Substantia nigra (tissue), 51 donors: ENCODE measurements at places on chromosomes 2 and 18.

GRCh38 chr18:70373042-70373519 is 84.2 kb downstream of the SOCS6 start:
- DNase-seq = no peak

- DNase-seq = no peak
These were observed 1144.1 kb downstream of the CNTNAP5 start for GRCh38 chr2:125169022-125169763.

DNA sequence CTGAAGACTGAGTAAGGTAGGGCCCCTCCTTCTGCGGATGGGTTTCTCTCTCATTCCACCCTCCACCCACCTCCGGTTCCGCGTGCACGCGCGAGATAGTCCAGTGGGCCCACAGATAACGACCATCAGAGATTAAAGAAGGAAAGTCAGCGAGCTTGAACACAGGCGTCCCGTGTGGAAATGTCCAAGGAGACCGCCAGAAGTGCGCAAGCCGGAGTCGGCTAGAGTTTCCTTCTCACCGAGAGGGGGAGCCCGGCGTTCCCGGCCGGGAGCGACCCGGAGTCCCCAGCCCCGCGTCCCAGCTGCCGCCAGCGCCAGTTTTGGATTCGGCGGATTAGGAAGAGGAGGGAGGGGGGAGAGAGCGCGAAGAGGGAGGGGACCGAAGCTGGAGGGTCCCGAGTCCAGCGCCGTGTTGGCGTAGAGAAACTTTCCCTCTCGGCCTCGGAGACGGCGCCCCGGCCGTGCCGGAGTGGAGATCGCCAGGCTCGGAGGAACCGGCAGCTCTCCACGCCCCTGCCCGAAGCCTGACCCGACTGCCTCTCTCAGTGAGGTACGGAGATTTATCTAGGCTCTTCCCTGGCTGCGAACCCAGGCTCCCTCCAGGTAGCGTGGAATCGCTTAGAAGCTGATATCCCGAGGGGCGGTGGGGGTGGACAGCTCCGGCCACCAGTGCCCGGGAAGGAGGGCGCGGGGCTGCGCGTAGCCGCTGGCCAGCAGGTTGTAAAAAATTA is at the start of gene GULP1:
Gene GULP1 (plus strand): TSS at position 258 of the 731 bp plus-strand sequence. CDS start 185,829 bp downstream, outside the sequence.
- peak; percentile 18 for DNase-seq

DNA sequence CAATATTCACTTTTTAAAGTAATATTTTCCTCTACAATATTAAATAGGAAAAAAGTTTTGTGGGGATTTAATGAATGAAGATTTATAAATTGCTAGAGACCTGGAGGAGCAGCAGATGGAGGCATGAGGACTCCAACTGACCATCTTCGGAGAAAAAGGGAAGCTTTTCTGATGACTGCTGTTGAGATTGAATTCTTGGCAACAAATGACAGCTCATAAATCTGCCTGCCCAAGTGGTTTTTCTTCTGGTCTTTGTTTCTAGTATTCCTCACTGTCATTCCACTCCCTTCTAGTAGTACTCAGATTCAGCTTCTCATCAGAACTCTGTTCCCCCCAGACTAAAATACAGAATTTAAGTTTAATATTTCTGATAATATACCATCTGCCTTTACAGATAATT is 157.0 kb downstream of the EML6 start:
- DNase-seq = no peak

- DNase-seq = no peak
These were observed 76.0 kb downstream of the UXS1 start for GRCh38 chr2:106117882-106118684.

GRCh38 chr2:181810823-181811695 is 80.5 kb upstream of the ITPRID2 start:
- no peak for DNase-seq

GRCh38 chr2:75595541-75596395 is 35.0 kb upstream of the EVA1A start:
- DNase-seq = no peak

- DNase-seq = no peak
These were observed 22.5 kb upstream of the ACVR1 start for GRCh38 chr2:157898591-157898996.

- no peak for DNase-seq
These were observed 438 bp downstream of the PSMA8 start for GRCh38 chr18:26134107-26134506.

DNA sequence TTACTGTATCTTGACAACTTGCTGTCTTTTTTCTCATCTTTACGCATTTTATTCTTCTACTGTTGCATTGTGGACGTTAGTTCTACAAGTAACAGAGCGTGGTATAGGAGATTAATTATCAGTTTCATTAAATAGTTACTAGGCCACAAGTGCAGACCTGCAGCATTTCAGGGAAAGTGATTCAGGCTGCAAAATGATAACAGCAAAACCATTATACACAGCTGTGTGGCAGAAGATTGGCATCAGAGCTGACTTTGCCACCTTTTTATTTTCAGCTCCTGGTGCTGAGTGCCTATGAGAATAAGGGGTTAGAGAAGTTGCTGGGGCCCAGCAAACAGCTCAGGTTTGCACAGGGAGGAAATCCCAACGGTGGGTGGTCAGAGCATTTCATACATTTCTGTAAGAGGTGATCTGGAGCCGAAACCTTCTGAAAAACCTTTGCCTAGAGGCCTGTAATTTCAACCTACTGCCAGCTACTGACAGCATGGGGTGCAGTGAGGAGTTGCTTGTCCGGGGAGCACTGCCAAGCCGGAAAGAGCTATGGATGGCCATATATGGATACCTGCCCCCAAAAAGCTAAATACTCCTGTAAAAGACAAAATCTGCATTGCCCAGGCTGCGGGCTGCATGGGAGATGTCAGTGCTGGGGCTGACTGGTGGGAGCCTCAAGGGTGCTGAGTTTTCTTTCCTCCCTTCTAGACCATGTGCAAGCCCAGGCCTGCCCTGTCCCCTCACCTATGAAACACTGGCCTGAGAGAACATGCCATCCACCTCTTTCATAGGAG is 2.7 kb upstream of the CCBE1 start:
- no peak for DNase-seq

- no peak for DNase-seq
These were observed 298.3 kb downstream of the ICOS start for GRCh38 chr2:204234879-204235278.

DNA sequence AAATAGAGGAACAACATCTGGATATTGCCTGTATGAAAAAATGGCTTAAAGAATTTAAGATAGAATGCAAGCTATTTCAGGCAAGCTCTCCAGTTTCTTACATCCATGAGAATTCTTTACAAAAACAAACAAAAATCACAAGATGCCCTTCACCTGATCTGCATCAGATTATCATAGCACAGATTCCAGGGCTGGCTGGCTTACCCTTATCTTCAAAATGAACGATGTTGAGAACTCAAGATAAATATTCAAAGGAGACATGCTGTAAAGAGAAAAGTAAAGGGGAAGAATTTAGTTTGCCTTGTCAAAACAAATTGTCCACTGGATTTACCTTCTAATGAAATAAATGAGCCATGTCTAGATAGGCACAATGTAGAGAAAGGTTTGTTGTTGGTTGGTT is 18.7 kb upstream of the SLC40A1 start:
- DNase-seq = no peak

- DNase-seq = no peak
These were observed 102.0 kb upstream of the ACAA2 start for GRCh38 chr18:49915352-49915751.

DNA sequence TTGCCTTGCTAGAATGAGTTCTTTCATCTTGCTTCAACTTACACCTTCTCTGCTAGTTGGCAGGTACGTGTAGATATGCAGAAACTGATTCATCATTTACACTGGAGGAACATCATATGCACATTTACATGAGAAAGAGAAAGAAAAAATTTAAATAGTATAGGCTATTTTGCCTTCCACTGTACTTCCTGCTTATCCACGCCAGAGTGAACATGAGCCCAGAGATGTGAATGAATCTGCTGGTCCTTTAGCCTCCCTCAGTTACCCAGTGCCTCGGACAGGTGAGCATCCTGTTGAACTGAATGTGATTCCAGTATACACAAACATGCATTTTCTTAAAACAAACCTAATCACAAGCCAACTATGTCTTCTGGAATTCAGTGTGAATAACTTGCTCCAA is 83.6 kb downstream of the SESTD1 start:
- DNase-seq = no peak
